NCI-H510A (cell line): ENCODE measurements at places on chromosomes 6 and 20.

GRCh38 chr6:140382355-140382754, 1007.9 kb upstream of the CITED2 start:
- no peak for DNase-seq

- no peak for DNase-seq
Observed at GRCh38 chr20:20823476-20823881, 111.0 kb upstream of the RALGAPA2 start.

DNA sequence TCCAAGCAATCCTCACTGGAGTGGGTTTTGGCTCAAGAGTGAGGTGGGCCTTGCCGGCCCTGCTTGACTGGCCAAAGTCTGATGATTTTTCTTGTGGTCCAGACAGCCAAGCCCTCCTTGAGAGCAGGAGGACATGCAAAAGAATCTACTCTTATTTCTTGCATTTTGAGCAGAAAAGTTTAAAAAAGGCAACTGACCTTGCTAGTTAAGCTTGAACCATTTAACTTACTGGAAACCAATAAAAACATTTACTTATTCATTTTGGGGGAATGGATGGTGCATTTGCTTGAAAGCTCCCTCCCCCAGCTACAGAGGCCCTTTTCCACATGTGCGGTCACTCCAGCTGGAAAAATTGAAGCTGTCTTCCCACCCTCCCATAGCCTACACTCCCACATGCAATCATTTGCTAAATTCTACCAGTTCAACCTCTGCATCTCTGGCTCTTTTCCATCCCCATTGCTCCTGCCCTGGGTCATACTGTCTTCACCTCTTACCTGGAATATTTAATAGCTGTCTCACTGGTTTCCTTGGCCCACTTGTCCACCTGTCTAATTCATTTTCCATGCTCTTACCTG, 527.9 kb downstream of the DHX35 start:
- DNase-seq: no peak

- DNase-seq: no peak
Observed at GRCh38 chr20:36228770-36229169, 7.5 kb upstream of the AAR2 start.

DNA sequence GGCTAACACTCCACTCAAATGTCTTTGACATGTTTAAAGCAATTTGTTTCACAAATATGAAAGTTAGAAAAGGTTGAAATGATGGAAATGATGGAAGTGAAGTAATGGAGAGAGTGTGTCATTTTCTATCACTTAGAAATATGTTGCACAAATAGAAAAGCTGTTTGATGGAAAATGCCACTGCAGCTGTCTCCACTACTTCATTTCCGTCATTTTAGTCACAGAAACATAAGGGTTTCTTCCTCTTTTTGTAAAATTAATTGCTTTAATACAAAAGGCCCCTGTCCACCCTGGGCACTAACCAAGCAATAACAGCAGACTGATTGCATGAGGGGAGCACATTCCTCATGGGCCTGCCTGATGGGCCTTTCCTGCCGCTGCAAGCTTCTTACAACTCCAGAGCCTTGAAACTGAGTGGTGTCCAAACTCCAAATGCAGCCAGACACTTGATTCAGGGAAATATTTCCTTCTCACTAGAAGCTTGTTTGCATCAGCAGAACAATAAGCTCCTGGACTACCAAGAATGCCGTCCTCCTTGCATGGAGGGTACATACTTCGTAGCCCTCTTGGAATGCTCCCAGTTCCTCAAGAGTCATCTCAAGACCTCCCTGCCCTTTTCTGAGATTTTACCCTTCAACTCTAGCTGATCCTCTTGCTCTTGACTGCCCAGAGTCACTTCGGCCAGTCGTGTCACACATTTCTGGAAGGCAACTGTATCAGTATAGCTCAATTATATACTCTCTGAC, 36.1 kb downstream of the F13A1 start:
- no peak for DNase-seq

DNA sequence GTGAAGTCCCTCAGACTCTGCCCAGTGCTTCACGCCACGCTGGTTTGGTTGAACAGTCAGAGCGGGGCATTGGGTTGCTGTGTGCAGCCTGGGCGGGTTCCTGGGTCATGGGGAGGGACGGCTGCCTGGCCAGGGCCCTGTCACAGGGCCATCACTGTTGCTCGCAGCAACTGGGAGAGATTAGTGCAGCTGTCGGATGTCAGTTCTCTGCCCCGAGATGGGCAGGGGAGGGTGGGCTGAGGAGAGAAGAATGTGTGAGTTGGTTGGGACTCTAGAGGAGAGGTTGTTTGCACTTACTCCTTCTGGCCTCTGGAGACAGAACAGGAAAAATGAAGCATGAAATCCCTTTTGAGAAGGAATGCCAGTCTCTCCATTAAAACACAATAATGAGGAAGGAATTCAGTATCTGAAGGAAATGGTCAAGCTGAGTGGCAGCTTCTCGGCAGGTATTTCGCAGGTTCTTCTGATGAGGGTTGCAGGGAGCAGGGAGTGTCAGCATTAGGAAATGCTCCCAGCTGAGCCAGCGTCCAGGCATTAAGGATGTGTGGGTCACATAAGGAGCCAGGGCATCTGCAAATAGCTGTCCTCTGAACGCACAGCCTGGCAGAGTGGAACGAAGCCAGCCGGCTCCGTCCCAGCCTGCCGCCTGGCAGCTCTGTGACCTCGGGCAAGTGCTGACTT, 95.9 kb downstream of the SSR1 start:
- no peak for DNase-seq

- no peak for DNase-seq
Observed at GRCh38 chr6:50116390-50116789, 66.7 kb upstream of the DEFB112 start.

DNA sequence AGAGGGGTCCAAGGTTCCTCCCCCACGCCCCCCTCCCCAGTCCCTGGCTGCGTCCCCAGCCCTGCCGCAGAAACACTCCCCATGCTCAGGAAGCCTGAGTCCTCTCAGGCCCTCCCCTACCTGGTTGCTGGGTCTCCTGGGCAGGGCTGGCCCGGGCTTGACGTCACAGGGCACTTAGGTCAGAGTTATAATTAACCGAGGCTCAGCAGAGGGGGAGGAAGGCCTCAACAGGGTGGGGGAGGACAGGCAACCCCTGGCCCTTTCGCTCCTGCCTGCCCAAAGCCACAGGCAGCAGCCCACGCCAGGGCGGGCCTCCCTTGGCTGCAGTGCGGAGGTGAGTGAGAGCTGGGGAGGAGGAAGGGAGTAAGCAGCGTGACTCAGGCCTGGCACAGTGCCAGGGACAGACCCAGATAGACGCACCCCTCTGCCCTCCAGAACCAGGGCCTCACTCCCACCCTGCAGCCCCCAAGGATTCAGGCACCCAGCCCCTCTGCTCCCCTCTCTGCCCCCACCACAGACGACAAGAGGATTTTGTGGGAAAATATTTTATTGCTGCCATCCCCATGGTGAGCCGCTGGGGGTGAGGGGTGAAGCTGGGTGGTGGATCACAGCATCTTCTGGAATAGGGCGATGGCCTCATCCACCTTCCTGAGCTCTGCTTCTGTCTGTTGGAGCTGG, at the start of gene VWA7:
TSS of gene VWA7 (minus strand) at position 340 of the 678 bp plus-strand sequence. CDS start 549 bp downstream, outside the sequence.
- DNase-seq: peak; percentile 93

- DNase-seq: peak; percentile 14
Observed at GRCh38 chr6:4805553-4806336, 29.5 kb downstream of the CDYL start.

- no peak for DNase-seq
Observed at GRCh38 chr20:37535443-37536132, 7.9 kb upstream of the BLCAP start.

DNA sequence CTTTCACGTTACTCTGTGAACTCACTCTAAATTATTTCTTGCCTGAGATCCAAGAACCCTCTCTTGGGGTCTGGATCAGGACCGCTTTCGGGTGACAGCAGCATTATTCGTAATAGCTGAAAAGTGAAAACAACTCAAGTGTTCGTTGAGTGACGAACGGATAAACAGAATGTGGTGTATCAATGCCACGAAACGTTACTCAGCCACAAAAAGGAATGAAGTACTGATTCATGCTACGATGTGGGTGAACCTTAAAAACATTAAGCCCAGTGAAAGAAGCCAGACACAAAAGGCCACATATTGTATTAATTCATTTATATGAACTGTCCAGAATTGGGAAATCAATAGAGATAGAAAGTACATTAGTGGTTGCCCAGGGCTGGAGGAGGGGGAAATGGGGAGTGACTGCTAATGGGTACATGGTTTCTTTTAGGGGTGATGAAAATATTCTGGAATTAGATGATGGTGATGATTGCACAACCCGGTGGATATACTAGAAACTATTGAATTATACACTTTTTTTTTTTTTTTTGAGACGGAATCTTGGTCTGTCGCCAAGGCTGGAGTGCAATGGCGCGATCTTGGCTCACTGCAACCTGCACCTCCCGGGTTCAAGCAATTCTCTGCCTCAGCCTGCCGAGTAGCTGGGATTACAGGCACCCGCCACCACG, 8.4 kb downstream of the PTGIS start:
- no peak for DNase-seq

GRCh38 chr6:112603726-112604125, 256.6 kb downstream of the RFPL4B start:
- DNase-seq: no peak

DNA sequence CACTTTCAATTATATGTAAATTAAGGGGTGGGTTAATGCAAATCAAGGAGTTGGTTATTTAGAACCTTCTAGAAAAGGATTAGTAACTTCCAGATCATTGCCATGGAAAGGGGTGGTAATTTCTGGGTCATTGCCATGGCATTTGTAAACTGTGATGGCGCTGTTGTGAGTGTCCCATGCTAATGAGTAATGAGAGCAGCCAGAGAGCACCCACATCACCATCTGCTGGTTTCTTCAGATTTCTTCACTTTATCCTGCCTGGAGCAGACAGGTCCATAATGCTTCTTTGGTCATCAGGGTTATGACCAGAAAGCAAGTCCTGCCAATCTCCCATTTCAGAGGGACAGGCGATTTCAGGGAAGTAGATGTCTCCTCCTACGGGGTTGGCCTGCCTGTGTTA, 311.3 kb upstream of the CNR1 start:
- DNase-seq: no peak

DNA sequence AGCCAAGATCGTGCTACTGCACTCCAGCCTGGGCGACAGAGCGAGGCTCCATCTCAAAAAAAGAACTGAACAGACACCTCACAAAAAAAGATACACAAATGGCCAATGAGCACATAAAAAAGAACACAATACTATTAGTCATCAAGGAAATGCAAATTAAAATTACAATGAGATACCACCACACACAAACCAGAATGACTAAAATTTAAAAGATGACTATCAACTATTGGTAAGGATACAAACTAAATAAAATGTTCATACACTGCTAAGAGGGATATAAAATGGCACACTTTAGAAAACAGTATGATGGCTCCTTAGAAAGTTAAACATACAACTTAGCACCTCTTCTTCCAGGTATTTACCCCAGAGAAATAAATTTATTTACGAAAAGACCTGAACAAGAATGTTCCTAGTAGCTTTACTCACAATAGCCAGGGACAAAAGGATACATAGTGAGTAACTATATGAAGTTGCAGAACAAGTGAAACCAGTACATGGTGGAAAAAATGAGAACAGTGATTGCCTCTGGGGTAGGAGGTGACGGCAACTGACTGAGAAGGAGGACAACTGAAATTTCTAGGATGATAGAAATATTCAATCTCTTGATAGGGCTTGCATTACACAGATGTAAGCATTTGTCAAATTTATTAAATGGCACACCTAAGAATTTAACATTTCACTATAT, 53.2 kb downstream of the FAM8A1 start:
- no peak for DNase-seq

DNA sequence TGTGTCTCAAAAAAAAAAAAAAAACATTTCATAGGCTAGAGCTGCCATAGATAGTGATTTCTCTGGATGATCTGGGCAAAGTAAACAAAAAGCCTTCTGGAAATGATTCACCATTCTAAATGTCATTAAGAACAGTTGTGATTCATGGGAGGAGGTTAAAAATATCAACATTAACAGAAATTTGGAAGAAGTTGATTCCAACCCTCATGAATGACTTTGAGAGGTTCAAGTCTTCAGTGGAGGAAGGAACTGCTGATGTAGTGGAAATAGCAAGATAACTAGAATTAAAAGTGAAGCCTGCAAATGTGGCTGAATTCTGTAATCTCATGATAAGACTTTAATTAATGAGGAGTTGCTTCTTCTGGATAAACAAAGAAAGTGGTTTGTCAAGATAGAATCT, 26.8 kb upstream of the MMP24 start:
- no peak for DNase-seq

DNA sequence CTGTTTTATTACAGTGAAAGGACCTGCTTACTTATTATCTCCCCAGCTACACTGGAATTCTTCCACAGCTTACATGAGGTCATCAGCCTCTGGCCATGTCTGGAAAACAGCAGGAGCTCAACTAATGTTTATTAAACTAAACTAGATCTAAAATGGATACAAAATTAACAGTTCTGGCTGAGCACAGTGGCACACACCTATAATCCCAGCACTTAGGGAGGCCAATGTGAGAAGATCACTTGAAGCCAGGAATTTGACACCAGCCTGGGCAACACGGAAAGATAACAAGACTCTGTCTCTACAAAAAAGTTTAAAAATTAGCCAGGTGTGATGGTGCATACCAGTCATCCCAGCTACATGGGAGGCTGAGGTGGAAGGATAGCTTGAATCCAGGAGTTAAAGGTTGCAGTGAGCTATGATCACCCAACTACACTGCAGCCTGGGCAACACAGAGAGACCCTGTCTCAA, 220.8 kb upstream of the MARCKS start:
- no peak for DNase-seq

- no peak for DNase-seq
Observed at GRCh38 chr6:48429610-48430009, 318.6 kb upstream of the PTCHD4 start.

DNA sequence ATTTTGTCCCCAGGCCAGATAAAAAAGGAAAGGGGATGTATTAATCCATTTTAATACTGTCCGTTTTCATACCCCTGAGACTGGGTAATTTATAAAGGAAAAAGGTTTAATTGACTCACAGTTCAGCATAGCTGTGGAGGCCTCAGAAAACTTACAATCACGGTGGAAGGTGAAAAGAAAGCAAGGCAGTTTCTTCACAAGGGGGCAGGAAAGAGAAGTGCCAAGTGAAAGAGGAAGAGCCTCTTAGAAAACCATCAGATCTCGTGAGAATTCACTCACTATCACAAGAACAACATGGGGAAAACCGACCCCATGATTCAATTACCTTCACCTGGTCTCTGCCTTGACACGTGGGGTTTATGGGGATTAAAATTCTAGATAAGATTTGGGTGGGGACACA, 152.5 kb downstream of the IBTK start:
- no peak for DNase-seq
